NCI-H526 (cell line): ENCODE measurements at places on chromosomes 3 and 15.

DNA sequence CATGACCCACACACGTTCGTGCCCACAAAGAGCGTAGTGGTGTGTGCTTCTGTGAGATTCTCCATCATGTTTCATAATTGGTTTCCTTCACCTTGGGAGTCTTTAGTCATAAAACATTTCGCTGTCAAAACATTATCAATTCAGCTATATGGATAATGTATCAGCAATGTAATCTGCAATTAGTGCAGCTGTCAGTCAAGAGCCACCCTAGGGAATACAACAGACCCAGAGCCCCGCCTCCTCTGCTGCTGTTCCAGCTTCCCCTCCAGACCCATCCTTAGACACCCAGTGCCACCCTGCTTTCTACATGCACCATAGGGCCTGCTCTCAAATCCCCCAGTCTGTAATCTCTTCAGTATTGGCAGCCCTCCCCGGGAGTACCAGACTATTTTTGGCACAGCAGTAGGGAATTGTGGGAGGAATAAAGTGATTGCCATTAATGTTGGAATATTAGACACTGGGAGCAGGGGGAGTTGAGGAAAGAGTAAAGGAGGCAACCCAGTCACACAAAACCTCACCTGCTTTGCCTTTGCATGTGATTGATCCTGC lies 31.5 kb upstream of the C3orf80 start:
- no peak for DNase-seq

DNA sequence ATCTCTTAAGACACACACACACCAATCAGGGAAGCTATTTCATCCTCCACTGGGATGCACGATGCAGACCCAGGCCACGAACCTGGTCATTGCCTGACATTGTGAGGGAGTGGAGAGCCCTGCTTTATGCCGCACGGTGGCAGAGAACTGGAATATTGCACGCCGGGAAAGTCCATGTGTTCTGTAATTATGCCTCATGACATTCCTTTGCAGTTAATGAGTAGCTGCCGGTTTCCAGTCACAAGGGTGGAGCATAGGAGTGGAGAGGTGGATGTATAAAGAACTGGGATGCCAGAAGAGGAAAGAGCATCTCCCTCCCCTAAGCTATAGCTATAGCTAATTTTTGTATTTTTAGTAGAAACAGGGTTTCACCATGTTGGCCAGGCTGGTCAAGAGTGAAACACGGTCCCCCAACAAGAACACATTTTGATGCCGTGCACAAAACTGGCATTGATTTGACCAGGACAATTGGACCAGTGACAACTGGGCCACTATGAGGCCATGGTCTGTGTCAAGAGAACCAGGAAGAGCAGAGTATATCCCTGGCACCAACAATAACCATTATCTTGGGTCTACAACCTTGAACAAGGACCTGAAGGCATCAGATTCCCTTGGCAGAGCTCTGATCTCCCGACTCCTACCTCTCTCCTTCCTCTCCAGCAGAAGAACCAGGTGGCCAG lies 51.4 kb downstream of the SH3BP5 start:
- no peak for DNase-seq

GRCh38 chr15:57298204-57298603 lies 78.1 kb upstream of the CGNL1 start:
- no peak for DNase-seq

- no peak for DNase-seq
These were observed 174.8 kb downstream of the POLR2M start for GRCh38 chr15:57881361-57881760.

- DNase-seq = no peak
These were observed 221.7 kb upstream of the CMC1 start for GRCh38 chr3:28019740-28020139.

DNA sequence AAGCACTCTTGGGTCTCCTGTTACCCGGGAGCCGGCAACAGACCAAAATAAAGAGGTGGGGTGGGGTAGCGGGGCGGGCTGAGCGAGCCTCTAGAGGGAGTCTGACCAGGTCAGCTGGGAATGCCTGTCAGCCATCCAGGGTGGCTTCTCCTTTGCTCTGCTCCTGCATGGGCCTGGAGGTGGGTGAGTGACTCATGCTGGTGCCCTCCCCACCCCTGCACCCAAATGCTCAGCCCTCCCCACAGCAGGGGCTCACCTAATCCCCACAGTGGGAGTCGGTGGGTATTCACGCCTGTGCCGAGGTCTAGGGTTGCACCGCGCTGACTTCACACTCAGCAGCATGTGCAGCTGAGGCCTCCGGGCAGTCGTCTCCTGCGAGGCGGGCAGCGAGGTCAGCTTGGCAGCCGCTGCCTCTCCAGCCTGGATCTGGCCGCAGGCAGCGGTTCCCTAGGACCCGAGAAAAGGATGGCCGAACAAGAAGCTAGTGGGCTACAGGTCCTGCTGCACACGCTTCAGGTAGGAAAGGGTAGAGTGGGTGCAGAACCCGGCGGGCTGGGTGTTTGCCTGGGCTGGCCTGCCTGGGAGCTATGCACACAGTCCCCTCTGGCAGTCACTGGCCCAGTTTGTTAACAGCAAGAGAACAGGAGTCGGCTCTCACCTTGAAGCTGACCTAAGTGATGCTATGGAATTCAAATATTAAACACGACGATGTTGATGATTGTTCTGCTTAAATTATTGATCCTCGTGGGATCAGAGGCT lies at the start of gene AGBL1:
Gene AGBL1 (plus strand): TSS at position 364 of the 759 bp plus-strand sequence.
- DNase-seq = no peak

DNA sequence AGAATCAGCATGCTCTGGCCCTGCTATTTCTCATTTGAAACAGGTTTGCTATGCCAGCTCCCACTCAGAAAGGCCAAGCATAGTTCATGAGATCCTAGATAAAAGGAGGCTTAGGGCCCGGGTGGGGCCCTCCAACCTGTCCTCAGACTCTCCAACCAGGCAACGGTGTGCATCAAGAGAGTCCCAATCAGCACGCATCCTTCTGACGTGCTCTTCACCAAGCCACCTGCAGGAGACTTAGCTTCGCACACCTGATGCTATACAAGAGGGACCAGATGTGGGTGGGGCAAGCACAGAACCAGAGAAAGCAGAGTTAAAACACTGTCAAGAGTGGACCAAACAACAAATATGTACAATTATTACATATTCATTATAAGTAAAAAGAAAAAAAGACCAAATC lies 17.3 kb downstream of the STIMATE start:
- no peak for DNase-seq

- DNase-seq = peak; percentile 38
These were observed 3.8 kb downstream of the ANP32A start for GRCh38 chr15:68816795-68817303.

GRCh38 chr3:195017151-195017550 lies 253.8 kb downstream of the XXYLT1 start:
- no peak for DNase-seq

GRCh38 chr15:101254157-101255050 lies 2.6 kb upstream of the CHSY1 start:
- DNase-seq = no peak

- no peak for DNase-seq
These were observed 100.2 kb downstream of the RORA start for GRCh38 chr15:61128896-61129295.

DNA sequence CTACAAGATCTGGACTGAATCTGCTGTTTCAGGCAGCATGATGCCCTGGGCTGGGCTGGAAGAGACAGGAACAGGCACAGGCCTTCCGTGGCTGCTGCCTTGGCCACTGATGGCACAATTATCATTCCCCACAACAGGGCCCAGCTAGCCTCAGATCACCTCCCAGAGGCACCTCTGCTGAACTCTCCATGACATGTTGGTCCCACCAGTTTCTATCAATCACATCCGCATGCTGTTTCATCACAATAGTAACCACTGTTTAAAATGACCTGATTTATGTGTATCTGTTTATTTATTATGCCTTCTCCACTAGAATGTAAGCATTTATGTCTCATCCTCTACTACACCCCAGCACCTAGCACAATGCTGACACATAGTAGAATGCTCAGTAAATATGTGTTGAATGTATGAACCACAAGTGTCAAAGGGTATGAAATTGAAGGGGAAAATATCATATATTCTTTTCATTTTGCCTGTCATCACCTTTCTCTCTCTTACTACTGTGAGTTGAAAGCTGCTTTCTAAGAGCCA lies 32.7 kb upstream of the ZBTB38 start:
- DNase-seq = no peak

DNA sequence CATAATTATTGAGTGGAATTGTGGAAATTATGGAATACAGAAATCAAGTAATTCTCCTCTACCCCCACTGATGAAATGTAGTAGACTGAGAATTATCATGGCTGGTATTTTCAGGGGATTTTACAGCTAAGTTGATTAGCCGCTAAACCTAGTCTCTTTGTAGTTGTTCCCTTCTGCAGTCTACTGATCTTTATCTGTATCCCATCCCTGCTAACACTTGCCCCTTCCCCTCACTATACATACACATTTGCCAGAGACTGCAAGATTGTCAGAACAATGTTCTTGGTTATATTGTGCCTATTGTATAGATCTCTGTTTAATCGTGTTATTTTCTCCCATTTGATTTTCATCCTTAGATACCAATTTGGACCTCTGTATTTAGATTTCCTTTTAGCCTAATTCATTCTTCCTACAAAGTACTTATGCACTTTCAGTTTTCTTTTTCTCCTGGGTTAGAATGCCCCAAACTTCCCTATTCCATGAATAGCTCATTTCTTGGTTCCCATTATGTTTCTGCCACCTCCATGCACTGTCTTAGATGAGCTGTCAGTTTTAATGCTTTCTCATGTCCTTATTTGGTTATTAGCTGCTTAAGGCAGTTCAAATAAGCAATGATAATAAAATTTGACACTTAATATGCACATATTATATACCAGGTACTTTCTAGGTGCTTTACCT lies 86.9 kb downstream of the CDIN1 start:
- no peak for DNase-seq

DNA sequence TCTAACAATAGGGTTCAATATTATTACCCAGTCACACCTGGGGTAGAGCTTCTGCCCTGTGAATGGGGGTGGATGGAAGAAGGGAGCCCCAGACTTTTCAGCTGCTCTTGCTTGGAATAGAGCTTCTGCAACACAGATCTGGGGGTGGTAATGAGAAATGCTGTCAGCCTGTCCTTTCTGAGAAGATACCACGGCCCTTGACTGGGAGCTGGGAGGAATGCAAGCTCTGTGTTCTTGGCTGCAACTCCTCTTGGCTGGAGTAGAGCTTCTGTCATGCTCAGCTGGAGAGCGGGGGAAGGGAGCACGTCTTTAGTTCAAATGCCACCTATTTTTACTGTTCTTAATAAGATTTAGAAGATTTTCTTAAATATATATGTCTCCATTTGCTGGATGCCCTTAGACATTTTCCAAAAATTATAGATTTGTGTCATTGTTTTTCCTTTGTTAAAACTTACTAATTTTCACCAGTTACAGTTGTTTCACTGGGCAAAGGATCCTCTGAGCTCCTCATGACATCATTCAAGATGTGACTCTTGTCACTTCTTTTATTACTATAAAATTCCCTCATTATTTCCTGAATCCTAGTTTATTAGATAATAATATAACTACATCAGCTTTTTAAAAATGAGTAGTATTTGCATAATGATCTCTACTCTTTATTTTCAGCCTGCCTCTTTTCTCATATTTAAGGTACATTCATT lies 180.0 kb upstream of the TGFBR2 start:
- DNase-seq = no peak

DNA sequence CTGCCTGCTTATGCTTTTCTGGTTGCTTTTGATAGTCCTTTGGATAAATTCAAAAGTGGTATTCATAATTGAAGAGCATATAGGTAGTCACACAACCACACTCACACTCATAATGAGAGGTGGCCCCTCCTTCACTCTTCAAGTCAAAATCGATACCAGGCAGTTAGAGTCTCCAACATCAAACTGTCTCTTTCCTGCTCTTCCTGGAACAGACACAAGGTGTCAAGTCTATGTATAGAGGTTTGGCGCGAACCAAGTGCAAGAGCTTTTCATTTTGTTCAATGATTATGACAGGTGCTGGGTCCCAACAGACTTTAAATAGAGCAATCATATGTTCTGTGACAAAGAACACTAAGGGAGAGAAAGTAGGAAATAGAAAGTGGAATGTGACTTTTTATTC lies 29.9 kb upstream of the RGMA start:
- DNase-seq = no peak

- DNase-seq = no peak
These were observed 82.0 kb downstream of the TIGIT start for GRCh38 chr3:114375608-114376421.

DNA sequence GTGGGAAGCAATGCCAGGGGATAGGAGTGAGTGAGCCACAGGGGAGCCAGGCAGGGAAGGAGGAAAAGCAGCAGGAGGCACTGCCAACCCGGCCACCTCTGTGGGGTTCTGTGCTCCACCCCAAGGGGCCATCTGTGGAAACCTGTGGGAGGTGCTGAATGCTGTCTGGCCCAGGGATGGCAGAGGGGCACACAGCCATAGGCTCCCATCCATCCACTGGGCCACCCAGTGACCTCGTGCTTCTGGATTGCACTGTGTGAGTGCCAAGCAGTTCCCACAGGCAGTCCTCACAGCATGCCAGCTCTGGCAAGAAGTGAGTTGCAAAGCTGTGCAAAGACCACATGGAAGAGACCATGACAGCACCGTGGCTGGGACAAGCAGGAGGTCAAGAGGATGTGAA lies 27.5 kb downstream of the DNAJB8 start:
- DNase-seq = no peak

- no peak for DNase-seq
These were observed 225.1 kb downstream of the SNRPN start for GRCh38 chr15:25179673-25180511.

- DNase-seq = no peak
These were observed 208.1 kb upstream of the NR2F2 start for GRCh38 chr15:96122077-96123027.
